ENCODE measurements at places on chromosomes 7 and 10.

DNA sequence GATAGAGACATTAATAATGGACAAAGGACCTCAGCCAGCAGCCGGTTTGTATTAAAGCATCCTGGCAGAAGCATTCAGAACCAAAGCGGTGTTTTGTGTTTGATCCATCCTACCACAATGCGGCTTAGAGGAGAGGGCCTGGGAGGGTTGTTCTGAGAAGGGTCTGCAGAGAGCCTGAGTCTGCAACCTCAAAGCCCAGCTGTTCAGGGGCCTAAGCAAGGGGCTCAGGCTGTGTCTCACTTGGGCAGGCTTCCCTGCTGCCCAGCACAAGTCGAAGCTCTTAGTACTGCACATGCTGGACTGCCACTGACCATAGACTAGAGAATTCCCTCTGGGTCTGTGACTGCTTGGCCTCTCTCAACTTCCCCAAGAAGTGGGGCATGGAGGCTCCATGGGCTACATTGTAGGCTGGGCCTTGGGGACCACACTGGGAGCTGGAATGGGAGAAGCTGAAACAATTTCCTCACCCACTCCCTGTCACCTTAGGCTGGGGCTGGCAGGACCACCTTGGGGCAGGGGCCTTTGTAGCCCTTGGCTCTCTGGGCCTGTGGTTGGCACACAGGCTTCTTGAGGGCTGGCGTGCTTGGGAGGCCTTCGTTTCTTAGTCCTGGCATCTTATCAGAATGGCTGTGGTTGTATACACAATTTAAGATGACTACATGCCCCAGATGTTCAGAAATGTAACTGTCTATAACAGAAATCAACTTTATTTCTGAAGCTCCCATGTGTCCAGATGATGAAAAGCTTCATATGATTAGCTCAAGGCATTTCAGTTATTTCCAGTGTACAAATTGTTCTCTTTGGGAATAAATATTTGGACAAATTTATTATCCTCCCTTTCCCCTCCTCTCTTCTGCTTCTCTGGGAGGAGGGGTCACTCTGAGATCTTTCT is 44.5 kb downstream of the LRRC18 start:
- DNase-seq = no peak

DNA sequence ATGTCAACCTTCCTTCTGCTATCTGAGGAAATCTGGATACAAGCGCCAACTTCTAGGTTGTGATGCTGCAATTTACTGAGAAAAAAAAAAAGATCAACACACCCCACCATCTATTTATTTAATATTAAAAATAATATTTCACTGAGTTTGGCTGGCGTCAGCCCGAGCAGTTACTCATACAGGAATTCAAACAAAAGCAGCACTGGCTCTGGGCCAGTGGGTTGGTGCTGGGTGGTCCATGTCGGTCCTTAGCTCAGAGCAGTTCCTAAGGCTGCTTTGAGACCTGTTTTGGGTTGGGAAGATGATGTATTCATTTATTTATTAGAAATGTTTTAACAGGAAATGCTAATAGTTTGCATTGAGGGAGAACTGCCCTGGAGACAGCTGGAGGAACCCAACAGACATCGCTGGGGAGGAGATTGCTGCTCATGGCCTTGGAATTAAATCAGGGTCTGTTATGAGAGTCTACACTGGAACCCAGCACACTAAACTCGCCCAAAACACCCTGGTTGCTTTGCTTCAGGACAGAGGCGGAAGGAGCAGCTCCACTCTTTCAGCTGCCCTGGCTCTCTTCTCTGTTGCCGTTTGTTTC is 36.3 kb upstream of the GOT1 start:
- DNase-seq = no peak

- DNase-seq = peak; percentile 61
Observed at GRCh38 chr10:132942101-132943057, at the start of gene CFAP46. Gene CFAP46, minus strand, starts transcription at chr10:132942570. Its CDS starts 86 bp downstream, at chr10:132942484.

GRCh38 chr10:109981650-109982049 is 26.1 kb upstream of the ADD3 start:
- no peak for DNase-seq

DNA sequence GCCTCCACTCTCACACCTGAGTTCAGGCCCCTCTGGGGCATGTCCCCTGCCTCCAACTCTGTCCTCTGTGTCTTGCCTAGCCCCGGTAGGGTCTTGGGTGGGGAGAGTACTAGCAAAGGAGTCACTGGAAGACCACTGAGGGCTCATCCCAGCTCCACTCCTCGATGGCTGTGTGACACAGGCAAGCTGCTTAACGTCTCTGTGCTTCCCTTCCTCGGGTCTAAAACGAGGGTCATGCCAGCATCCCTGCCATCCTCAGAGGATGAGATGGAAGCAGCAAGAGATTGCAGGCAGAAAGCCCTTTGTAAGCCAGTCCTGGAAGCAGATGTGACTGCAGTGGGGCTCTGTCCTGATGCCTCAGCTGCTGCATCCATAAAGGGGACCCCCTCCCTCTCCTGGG is 15.2 kb upstream of the C10orf105 start:
- DNase-seq = no peak

DNA sequence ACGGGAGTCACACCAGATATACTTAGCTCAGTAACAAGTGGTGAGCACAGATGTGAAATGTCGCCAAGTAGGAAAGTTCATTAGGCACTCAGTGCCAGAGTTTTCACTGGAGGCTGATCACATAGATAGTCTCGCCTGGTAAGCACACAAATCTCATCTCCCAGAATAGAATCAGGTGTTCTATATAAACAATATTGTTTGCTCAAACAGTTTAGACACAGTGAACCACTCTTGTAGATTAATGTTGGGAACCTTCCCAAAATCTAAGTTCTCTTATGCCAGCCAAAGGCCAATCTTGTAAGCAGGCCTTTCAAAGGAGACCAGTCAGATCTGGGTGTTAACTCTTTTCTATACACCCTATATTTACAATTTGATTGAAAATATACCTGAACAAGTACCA is 716.5 kb upstream of the GRM3 start:
- DNase-seq = no peak

DNA sequence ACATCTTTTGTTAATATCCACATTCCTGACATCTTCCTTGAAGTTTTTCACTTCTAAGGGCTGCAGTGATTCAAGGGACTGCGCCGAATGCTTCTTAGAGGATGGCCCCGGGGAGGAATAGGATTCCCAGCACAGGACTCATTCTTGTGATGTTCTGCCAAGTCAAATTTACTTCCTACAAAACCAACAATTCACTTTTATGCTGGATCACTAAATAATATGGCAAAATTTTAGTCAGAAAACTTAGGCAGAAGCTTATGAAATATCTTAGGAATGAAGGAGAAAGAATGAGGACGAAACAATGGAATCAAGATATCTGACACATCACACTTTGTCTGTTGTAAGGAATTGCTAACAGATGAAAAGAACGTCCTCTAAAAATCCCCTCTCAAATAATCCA is 151.5 kb downstream of the JAZF1 start:
- no peak for DNase-seq

- DNase-seq = no peak
Observed at GRCh38 chr7:84261509-84261908, 66.9 kb upstream of the SEMA3A start.

DNA sequence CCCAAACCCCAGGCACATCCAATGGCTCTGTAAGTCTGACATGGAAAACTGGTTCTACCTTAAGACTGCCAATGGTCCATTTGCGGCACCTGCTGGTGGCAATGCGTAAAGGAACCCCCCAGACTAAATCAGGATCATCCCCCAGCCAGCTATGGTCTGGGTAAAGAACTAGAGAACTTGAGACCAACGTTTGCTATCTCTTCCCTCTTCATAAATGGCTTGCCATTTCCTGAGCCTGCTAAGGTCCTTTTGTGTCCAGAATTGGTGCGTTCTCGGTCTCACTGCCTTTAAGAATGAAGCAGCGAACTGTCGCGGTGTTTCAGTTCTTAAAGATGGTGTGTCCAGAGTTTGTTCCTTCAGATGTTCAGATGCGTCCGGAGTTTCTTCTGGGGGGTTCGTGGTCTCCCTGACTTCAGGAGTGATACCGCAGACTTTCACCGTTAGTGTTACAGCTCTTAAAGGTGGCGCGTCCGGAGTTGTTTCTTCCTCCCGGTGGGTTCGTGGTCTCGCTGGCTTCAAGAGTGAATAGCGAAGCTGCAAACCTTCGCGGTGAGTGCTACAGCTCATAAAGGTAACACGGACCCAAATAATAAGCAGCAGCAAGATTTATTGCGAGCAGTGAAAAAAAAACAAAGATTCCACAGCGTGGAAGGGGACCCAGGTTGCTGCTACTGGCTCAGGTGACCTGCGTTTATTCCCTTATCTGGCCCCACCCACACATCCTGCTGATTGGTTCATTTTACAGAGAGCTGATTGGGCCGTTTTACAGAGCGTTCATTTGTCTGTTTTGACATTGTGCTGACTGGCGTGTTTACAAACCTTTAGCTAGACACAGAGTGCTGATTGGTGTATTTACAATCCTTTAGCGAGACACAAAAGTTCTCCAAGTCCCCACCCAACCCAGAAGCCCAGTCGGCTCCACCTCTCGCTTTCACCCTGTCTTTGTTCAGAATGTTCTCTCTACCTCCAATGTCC is 95.4 kb downstream of the ELMO1 start:
- DNase-seq = peak; percentile 58

DNA sequence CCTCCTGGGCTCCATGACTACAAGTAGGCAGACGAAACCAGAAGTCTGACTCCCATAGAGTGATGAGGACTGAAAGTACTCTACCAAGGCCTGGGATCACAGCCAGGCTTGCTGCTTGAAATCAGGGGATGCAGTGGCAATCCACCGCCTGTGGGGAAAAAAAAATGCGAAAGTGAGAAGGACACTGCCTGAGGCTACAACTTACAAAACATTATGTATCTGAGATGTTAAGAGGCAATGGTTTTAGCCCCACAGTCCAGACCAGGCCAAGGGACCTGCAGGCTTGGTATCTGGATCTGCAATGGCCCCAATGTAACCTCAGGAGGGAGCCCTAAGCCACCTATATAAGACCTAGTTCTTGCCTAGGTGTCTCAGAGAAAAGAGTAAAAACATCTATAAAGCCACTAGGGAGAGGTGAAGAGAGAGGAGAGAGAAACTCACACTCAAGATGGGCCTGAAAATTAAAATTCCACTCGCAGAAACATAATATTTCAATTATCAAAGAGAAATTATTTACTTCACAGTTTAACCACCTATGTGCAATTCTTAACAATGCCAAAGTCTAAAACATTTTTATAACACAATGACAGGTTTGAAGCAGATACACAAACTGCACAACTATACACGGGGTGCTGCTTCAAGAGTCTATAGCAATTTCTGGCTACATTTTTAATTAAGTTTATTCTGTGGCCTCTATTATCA is 13.9 kb downstream of the DNAJC1 start:
- DNase-seq = peak; percentile 45

DNA sequence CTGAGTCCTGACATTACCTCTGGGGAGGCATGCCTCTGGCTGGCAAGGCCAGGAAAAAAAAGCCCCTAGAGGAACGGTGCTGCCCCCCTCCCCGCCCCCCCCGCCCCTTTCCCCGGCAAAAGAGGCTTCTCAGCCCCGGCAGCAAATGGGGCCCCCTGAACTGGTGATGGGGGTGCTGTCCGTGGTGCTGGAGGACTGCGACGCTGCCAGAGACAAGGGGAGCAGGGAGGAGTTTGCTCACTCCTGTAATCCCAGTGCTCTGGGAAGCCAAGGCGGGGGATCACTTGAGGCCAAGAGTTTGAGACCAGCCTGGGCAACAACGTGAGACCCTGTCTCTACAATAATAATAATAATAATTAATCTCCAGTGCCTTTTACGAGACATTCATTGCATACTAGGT is 23.7 kb downstream of the SRRM3 start:
- peak; percentile 60 for DNase-seq

DNA sequence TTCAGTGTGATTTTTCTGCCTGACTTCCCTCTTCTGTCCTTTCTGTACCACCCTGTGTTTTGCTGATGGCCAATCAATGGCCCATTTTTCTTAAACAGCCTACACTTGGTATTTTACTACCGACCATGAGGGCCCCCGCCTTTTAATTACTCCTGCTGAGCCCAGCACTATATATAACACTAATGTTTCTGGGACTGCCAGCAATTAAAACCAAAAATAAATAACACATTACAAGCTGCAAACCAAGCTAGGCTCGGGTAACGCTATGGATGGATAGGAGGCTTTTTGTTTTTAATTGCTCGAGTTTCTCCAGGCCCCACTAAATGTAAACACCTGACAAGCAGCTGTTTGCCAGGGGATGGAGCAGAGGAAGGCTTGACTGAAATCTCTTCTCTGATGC is 915.4 kb upstream of the AUTS2 start:
- no peak for DNase-seq

DNA sequence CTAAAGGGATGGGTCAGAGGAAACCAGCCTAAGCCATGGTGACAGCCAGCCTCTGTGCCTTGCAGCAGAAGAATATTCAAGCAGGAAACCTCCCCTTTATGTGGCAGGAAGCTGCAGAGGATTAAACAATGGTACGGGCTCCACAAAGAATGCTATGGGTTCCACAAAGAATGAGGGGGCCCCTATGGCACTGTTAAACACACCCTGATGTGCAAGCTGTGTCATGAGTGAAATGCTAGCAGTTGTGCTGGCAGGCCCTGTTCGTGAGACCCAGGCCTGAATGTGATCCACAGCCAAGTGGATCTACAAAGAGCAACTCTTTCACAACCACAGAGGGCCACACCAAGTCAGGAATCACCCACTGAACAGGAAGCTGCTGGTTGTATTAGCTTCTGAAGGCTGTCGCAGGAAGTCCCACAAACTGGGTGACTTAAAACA is 68.9 kb downstream of the MYOF start:
- no peak for DNase-seq

- DNase-seq = no peak
Observed at GRCh38 chr7:154628556-154628955, 374.4 kb downstream of the PAXIP1 start.

DNA sequence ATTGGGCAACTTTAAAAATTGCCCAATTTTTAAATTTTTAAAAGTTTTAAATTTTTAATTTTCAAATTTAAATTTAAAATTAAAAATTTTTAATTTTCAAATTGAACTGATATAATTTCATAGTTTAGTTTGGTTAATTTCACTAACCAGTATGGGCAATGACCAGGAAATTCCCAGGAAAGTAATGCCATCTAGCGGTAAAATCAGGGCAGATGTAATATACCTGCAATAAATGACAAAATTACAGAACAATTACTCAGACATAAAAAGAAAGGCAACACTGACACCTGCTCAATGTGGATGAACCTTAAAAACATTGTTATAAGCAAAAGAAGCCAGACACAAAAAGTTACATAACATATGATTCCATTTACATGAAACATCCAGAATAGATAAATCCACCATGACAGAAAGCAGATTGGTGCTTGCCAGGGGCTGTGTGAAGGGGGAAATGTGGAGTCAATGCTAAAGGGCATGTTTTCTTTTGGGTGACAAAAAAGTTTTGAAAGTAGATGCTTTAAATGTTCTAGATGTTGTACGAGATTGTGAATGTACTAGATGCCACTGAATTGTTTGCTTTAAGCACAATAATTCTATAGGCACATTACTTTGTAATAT is 28.6 kb upstream of the SLC16A12 start:
- DNase-seq = peak; percentile 45

- no peak for DNase-seq
Observed at GRCh38 chr7:155864991-155865690, 52.9 kb upstream of the SHH start.

DNA sequence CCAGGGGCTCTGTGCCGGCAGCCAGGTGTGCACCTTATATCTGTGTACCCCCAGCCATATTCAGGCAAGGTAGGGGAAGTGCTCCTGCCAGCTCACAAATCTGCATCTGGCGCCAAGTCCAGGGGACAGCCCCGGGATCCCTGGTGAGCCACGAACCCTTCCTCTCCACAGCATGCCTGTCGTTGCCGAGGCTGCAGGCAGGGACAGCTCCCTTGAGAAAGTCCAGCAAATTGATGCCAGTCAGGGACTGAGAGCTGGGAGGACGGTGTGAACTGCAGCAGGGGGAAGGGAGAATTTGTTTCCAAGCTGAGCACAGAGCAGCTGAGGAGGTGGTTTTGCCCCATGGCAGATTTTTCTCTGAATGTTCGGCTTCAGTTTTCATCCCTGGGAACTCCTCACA is 919 bp downstream of the PLA2G12B start:
- no peak for DNase-seq
